ENCODE measurements at places on chromosomes 2 and 18.

- DNase-seq = no peak
These were observed 12.8 kb downstream of the ARHGAP25 start for GRCh38 chr2:68747413-68747812.

DNA sequence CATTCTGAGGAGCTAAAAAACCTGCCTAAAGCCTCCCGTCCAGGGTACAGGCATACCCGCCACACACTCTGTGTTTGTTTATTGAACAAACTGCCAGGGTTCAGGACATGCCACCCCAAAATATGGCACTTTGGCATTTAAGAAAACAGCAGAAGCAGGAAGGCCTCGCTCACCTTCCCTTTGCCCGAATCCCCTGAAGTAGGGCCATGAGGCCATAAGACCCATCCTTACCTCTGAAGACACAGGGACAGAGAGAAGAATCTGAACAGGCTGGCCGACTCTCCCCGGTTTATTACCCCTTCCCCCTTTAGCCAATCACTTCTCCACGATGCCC, 1.7 kb upstream of the NEURL3 start:
- no peak for DNase-seq

GRCh38 chr2:208370881-208371633, 35.5 kb upstream of the PTH2R start:
- no peak for DNase-seq

DNA sequence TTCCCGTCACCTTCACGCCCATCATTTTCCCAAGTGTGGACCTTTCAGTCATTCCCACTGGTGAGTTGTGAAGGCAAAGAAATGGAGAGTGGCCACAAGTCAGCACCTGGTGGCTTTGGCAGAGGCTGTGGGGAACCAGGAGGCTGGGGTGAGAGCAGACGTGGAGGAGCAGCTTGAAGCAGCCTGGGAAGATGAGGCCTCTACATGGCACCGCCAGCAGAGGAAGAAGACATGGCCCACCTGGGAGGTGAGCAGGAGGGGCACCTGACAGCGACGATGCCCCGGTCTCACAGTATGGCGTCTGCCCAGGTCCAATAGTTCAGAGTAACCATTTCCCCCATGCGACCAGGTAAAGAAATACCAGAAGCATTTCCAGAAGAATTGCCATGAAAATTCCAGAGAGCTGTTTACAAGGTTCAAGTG, 69.0 kb downstream of the TPO start:
- DNase-seq = no peak

- DNase-seq = peak; percentile 95
These were observed 26.3 kb downstream of the MRPL35 start for GRCh38 chr2:86225581-86225980.

DNA sequence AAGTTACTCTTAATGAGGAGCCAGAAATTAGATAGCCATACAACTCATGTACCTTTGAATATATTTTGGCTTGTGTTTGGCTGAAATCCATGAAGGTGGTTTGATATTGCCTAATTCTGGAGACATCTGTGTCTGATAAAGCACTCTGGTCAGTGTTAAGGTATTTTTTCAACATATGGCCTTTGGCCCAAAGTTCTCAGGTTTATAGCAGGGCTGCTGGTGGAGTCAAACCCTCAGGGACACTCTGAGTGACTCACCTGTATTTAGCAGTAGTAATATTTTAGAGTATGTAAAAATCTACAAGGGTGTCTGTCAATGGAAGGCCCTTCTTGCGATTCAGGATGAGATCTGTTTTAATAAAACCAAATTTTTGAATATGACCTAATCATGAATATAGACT, 666.5 kb downstream of the SLC4A3 start:
- DNase-seq = no peak

Measured in lung microvascular endothelial cell (primary cell).